ENCODE measurements at places on chromosomes 16 and 17.

DNA sequence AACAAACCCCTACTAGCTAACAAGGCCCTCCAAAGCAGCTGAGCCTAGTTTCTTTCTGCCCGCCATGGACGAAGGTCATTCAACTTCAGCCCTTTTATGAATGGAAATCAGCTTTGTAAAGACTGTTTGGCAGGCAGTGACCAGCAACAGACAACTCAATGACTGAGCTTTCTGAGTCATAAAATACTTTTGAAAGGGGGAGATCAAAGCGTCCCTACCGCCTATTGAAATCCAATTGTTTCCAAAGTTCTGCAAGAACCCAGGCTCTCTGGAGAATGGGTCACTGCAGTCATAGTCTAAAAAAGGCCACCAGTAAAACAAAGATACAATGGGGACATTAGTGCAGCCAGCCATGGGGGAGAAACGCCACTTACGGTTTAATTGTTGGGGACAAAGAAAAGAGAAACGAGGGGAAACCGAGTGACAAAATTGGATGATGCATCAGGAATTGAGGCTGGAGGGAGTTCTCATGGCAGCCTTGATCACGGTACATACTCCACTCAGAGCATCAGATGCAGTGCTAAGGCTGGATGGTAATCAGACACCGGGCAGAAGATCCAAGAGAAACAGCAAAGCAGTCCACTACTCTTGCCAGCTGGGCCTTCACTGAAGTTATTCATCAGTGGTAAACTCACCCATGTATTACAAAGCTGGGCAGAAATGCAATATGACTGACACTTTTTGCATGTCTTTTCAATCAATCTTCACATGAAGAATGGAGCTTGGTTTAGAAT lies 9.8 kb downstream of the ADAMTS18 start:
- no peak for DNase-seq

DNA sequence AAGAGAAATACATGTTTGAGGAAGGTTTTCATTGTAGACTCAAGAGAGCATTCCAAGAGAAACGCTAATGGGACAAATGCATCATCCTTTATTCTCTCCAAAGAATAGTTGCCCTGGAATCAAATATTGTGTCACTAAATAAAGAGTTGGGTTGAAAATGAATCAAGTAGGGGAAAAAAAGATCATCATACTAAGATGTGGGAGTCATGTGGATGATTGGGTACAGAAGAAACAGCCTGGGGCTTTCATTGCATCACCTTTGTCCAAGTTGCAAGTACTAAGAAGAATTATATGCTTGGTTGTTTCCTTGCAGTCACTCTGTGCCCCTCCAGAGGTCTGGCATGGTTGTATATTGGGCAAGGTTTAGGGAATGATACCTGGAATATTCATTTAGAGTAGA lies 658.9 kb downstream of the TOX3 start:
- no peak for DNase-seq

- no peak for DNase-seq
These were observed 190.6 kb upstream of the HS3ST3A1 start for GRCh38 chr17:13792314-13792713.

DNA sequence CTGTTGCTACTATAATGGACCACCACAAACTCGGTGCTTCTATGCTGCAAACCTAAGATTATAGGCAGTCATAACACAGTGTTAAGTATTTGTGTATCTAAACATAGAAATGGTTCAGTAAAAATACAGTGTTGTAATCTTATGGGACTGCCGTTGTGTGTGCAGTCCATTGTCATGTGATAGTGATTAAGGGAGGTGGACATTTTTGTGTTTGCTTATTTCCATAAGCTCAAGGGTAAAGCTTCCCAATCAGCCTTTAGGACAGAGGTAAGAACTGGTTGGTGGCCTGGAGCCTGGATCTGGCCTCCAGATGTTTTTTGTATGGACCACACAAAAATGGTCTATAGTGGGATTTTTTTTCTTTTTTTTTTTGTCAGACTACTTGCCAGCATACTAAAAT lies 29.9 kb downstream of the WWOX start:
- no peak for DNase-seq

DNA sequence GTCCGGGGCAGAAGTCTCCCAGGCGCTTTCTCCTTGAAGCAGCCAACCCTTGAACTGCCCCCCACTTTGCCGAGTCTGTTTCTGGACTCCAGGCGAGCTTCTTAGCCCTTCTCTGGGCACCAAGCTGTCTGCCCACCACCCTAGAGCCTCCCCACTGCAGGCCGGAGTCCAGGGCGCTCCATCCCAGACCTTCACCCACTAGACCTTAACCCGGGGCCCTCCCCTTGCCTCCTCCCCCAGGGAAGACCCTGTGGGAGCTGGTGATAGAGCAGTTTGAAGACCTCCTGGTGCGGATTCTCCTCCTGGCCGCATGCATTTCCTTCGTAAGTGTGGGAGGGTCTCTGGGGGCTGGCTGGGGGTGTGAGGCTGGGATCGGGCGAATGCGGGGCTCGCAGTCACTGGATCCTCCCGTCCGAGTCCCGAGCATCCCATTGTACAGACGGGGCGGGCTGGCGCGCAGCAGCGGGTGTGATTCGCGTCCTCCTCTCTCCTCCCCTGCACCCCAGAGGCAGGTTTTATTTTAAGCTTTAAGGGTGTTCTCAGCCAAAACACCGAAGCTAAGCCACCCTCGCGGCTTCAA lies 1.1 kb downstream of the ATP2A1 start:
- DNase-seq = no peak

DNA sequence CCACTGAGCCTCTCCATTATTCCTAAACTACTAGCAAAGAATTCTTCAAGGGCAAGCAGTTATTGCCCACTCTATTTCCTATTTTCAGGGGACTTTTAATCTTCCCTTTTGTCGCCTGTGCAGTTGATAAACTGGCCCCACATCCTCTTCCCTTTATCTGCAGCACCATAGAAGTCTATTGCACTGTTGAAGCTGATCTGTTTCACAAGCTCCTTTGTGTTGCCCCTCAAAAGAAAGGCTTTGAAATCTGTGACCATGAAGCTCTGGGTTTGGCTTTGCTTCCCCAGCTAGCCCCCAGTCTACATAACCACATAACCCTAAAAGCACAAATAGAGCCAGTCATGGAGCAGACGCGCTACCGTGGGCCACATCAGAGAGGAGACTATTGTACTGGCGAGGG lies 37.1 kb downstream of the CDRT15 start:
- no peak for DNase-seq

GRCh38 chr16:4293181-4293716 lies 20.4 kb upstream of the TFAP4 start:
- DNase-seq = no peak

- no peak for DNase-seq
These were observed 27.6 kb downstream of the FCSK start for GRCh38 chr16:70481929-70482536.

GRCh38 chr16:56319376-56319775 lies 106.0 kb downstream of the AMFR start:
- no peak for DNase-seq

- no peak for DNase-seq
These were observed 284.9 kb upstream of the EEF2KMT start for GRCh38 chr16:5382484-5382883.
